ENCODE measurements at places on chromosomes 2 and 18. TPM values are rescaled to one million over a fixed set of nuclear protein-coding genes. Genes with fewer than 3 reads are reported as not detected.

The IL1F10 gene
- total RNA-seq, result not detected

The PKP4 gene
- total RNA-seq, result 62.2 TPM

The LCT gene
- under 0.01 TPM for total RNA-seq

The COL4A4 gene
- total RNA-seq, result under 0.01 TPM

The SLC9A2 gene
- total RNA-seq, result not detected

The IL1R2 gene
- 0.32 TPM for total RNA-seq

The PHLPP1 gene
- total RNA-seq, result 6.8 TPM

The DPYSL5 gene
- total RNA-seq, result not detected

The PXDN gene
- 372 TPM for total RNA-seq

The ITGB6 gene
- not detected for total RNA-seq

The UGT1A5 gene
- not detected for total RNA-seq

The EFHD1 gene
- total RNA-seq, result 2.3 TPM

The TSPYL6 gene
- total RNA-seq, result not detected

The TMEM131 gene
- total RNA-seq, result 24.5 TPM

The CDH20 gene
- total RNA-seq, result under 0.01 TPM

The COBLL1 gene
- total RNA-seq, result 13.4 TPM

The NGEF gene
- total RNA-seq, result under 0.01 TPM

The KIF5C gene
- under 0.01 TPM for total RNA-seq

The CFC1 gene
- not detected for total RNA-seq

The CYBRD1 gene
- total RNA-seq, result 113 TPM

The B3GNT7 gene
- total RNA-seq, result 0.64 TPM

The PRKAG3 gene
- not detected for total RNA-seq

The CAPN14 gene
- total RNA-seq, result under 0.01 TPM

The CD302 gene
- 13.4 TPM for total RNA-seq

The MROH2A gene
- not detected for total RNA-seq

The TTR gene
- not detected for total RNA-seq

The UGT1A8 gene
- not detected for total RNA-seq

The KCNK3 gene
- under 0.01 TPM for total RNA-seq

The PLB1 gene
- 3.0 TPM for total RNA-seq

The NPC1 gene
- 34.5 TPM for total RNA-seq

The AP1S3 gene
- total RNA-seq, result 5.8 TPM

The EGR4 gene
- total RNA-seq, result not detected

The CCDC102B gene
- 10.4 TPM for total RNA-seq

The KCNF1 gene
- total RNA-seq, result not detected

The SLC4A3 gene
- total RNA-seq, result 5.6 TPM

Data from fibroblast of villous mesenchyme (primary cell).